ENCODE measurements at places on chromosomes 12 and 14.
A peak's percentile ranks its signal among the peaks of the same experiment; 100 is the strongest.

DNA sequence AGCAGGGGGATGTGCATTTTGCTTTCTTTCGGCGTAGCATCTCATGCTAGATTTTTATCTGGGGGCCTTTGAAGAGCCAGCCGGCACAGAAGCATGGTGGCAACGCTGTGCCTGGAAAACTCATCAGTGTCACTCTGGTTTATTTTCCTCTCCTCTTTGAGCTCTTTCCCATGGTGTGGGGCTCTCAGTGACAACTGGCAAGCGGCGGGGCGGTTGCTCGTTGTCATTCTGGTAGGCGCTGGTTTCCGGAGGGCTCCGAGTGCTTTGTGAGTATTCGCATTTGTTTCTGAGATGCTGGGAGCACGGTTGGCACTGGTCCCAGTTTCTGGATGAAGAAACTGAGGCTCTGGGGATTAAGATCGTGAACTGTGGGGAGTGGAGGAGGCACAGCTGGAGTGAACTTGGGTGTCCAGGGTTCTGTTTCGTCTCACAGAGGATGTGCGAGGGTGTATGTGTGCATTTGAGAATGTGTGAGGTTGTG, 23.3 kb downstream of the TPCN1 start:
- DNase-seq, result no peak

GRCh38 chr14:45359746-45360145, 106.7 kb upstream of the MIS18BP1 start:
- DNase-seq, result peak; percentile 75

- DNase-seq, result no peak
Measured at GRCh38 chr12:39341179-39341578, 101.7 kb downstream of the KIF21A start.

DNA sequence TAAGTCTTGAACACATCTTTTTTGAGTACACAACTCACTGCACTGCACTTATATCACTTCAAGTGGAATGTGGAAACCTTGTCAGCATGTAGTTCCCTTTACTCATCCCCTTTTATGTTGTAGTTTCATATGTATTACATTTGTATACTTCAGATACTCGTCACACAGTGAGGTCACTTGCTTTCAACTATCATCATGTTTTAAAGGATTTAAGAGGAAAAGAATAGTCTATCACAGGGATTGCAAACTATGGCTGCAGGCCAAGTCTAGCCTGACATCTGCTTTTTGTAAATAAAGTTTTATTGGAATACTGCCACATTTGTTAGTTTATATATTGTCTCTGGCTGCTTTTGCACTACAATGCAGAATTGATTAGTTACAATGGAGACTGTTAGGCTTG, 24.3 kb downstream of the CNOT2 start:
- peak; percentile 70 for DNase-seq

GRCh38 chr12:129964826-129965457, 61.1 kb upstream of the TMEM132D start:
- no peak for DNase-seq

GRCh38 chr14:72754949-72755348, 139.0 kb downstream of the DPF3 start:
- no peak for DNase-seq

DNA sequence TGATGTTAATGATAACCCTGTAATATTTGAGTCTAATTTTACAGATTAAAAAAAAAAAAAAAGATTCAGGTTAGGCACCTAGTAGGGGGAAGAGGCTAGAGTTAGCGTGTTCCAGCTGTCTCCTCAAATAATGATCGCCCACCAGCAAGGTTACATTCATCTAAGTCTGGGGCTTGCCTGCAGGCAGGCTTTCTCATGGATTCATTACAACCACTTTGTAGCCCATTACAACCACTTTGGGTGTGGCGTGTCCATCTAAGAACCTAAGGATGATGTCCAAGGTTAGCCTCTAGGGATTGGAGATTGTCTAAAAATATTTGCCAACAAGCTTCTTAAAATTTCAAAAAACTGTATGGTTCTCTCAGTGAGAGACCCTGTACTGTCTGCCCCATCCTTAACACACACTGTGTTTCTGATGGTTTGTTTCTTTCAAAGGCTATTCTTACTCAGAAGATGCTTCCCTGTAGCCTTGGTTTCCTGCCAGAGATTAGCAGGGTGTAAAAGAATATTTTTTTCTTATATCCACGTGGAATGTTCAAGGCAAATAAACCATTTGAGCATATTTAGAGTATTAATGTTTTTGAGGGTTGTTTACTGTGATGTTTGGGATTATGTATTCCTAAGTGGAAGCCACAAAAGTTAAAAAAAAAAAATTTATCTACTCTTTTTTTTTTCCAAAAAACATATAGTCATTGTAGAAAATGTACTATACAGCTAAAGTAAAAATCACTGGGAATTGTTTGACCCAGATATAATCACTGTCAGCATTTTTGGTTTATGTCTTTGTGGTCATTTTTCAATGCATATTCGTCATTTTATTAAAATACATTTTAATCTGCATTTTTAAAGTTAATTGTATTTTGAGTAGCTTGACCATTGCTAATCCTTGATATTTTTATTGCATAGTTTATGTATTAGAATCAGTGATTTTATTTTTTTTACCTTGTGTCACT, 1.7 kb downstream of the DYNC1H1 start:
- no peak for DNase-seq

DNA sequence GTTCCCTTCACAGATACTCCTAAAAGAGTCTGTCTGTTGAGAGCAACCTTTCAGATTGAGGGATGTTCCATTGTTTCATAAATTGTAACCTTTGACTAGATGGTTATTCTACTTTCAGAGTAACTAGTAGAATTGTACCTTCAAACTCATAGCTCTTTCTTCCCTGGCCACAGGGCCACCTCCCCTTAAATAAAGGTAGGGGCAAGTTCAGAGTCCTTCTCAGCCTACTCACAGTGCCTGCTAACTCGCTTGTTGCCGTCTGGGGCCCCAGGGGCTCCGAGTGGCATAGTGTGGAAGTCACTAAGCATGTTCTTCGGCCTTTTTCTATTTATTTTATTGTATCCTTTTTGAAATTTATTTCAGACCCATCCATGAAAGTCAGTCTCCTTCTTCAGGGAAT, 250.4 kb downstream of the ALX1 start:
- no peak for DNase-seq

DNA sequence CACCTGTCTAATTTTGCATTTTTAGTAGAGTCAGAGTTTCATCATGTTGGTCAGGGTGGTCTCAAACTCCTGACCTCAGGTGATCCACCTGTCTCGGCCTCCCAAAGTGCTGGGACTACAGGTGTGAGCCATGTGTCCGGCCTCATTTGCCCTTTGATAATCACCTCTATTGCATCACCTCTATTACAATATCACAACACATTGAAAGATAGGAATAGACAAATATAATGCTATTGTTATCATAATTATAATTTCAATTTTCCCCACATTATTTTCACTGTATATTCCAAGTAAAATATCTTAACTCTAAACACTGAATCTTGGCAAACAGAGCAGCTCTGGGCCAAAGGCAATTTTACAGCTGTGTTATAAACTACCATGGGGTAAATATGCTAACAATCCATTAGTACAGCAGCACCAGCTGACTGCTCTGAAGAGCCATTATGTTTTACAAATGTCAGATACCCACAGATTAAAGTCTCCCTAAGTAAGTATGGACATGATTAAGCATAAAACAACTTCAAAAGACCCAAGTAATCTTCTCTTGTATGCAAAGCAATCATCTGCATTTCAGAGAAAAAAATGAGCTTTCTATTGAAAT, 173.2 kb downstream of the MED13L start:
- no peak for DNase-seq

- DNase-seq, result peak; percentile 84
Measured at GRCh38 chr12:45914090-45914489, 76.3 kb downstream of the SCAF11 start.

DNA sequence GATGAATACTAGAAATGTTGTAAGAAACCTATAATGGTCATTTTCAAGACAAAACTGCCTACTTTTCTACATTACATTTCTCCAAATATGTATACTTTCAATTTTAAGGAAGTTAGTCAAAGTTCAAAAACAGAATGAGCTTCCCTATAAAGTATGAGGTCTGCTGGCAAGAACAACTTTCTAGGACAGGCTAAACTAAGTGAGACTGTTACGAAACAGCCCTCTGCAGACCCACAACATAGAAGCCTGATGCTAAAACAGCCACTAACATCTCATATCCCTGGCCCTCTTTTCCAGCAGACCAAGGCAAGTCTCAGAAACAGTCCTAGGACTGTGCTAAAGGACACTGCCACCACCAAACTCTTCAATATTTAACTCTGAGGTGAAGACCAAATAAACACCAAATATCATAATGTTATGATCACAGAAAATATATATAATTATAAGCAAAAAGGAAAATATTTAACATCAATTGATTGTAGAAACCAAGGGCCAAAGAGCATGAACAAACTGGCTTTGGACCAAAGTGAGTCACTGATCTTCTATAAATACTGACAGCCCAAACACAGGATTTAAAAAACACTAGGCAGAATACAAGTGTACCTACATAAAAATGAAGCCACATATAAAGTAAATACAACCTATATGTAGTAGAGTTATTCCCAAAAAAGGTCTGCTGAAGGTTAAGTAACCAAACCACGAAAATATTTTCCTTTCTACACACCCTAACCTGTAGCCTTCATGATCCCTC, 27.7 kb downstream of the PPP4R3A start:
- DNase-seq, result peak; percentile 19

- DNase-seq, result no peak
Measured at GRCh38 chr14:43204816-43205215, 1302.3 kb downstream of the FSCB start.

DNA sequence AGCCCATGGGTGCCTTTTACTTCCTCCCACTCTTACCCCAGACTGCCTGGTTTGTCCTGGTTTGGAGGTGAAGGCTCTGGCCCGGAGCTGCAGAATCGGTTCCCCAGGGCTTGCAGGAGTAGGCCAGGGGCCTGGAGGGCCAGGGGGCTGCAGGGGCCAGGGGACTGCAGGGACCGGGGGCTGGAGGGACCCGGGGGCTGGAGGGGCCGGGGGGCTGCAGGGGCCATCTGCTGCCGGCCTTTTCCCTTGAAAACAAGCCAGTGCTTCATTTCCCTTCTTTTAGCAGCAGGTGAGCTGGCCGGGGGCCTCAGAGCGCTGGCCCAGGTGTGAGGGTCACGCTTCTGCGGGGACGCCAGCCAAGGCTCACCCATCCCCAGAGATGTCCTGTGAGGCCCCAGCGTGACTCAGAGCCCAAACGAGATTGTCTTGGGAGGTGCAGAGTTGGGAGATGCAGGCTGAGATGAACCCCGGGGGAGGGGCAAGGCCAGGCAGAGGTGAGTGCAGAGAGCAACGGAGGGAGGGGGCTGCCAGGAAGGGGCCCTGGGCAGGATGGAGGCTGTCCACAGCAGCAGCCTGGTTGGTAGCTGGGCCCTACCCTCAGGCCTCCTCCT, 154.9 kb downstream of the KIF26A start:
- no peak for DNase-seq

DNA sequence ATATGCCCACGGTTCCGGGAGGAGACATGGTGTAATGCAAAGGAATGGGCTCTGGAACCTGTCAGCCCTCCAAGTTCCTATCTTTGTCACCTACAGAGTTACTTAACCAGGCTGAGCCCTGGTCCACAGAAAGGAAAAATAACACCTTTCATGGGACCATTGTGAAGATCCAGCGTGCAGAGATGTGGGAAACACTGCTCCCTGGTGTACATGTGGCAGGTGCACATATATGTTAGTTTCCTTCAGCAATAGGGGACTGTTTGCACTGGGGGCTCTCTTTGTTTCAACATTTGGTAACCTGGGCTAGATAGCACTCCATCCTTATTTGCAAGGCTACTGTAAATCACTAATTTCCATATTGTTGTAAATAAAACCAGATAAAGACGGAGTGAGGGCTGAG, 72.3 kb downstream of the ANO2 start:
- peak; percentile 39 for DNase-seq

DNA sequence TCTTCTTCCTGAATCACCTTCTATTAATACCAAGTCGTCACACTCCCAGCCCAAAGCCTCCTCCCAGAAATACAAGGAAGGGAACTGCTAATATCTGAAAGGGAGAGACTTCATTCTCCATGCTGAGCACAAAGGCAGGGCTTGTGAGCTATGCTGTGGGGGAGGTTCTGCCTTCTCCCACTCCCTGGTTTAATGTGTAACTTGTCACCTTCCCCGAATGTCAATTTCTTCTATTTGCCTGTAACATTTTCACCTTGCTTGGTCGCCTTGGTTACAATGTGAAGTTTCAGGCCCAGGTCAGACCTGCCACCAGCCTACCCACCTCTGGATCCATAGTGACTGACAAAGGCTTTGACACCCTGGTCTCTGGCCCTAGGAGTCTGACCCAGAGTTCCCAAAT, 82.0 kb upstream of the ESRRB start:
- DNase-seq, result no peak

DNA sequence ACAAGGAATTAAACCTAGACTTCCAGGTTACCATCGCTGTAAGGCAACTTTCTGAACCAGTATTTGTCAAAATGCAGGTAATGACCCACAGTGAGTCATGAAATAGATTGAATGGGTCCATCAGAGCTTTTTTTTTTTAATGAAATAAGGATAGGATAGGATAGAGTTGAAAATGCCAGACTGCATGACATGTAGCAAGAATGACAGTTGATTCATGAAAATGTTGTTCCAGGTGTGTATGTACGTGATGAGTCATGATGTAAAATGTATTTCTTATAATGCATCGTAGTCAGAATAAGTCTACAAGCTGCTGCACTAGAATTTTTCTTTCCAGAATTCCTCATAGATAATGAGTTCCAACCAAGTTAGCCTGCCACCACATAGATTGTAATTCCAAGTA, 184.4 kb upstream of the BCL2L14 start:
- no peak for DNase-seq

DNA sequence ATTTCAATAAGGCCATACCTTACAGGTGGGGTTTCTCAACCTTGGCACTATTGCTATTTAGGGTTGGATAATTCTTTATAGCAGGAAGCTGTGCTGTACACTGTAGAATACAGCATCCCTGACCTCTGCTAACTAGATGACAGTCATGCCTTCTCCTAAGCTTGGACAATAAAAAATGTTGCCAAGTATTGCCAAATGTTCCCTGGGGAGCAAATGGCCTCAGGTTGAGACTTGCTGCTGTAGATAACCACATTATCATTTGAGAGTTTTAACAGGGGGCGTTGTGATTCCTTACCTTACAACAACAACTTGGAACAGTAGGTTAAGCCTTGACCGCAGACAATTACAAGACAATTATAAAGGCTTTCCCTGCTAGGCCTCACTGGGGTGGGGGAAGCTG, 1073.6 kb upstream of the TMEM132C start:
- DNase-seq, result no peak

DNA sequence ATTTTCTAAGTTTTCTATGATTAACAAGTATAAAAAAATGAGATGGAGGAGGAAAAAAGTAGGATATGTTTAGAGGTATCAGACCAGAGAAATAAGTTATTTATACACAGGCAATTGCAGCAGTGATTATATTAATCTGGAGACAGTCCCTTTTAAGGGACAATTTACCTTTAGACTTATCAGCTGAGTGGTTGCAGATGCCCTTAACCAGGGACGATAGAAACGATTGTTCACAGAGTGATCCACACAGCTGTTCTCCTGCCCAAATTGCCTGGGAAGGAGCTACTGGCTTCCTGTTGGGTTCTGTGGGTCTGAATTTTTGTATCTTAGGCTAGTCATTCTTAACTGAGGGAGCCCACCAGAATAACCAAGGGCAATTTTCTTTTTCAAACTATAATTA, 66.4 kb downstream of the GCH1 start:
- DNase-seq, result no peak

- DNase-seq, result no peak
Measured at GRCh38 chr12:132491138-132491663, 1.2 kb downstream of the FBRSL1 start.

- no peak for DNase-seq
Measured at GRCh38 chr12:107634530-107634929, 51.1 kb upstream of the PWP1 start.

GRCh38 chr14:101980700-101981099, 16.3 kb downstream of the DYNC1H1 start:
- peak; percentile 97 for DNase-seq
